B cell (primary cell): ENCODE measurements at places on chromosomes 2 and 18. TPM values are rescaled to one million over a fixed set of nuclear protein-coding genes. Genes with fewer than 3 reads are reported as not detected.

- no peak for DNase-seq
Measured at GRCh38 chr2:222203041-222203440, 95.8 kb downstream of the PAX3 start.

GRCh38 chr2:200416878-200417277 is 93.0 kb downstream of the KCTD18 start:
- DNase-seq = no peak

ABCB6 gene
- total RNA-seq = 10.5 and 12.3 TPM in 2 replicates

ARHGAP15 gene
- 187 and 198 TPM in 2 replicates for total RNA-seq
